ENCODE measurements at places on chromosomes 16 and 17.

DNA sequence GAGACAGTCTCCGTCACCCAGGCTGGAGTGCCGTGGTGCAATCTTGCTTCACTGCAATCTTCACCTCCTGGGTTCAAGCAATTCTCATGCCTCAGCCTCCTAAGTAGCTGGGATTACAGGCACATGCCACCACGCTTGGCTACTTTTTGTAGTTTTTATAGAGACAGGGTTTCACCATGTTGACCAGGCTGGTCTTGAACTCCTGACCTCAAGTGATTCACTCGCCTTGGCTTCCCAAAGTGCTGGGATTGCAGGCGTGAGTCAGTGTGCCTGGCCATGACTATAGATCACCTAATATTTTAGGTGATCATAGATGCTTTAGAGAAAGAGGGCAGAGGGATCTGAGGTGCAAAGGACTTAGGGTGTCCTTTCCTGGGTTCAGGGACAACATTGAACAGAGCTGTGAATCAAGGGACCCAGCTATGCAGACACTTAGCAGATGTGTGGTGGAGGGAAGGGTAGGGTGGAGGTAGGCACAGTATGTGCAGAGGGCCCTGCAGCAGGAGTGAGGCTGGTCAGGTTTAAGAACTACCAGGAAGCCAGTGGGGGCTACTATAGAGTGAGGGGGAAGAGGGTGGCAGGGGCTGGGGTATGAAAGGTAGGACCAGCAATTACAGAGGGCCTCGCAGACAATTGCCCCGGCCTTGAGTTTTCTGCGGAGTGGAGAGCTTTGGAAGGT, 116.5 kb downstream of the CMIP start:
- DNase-seq, result no peak

DNA sequence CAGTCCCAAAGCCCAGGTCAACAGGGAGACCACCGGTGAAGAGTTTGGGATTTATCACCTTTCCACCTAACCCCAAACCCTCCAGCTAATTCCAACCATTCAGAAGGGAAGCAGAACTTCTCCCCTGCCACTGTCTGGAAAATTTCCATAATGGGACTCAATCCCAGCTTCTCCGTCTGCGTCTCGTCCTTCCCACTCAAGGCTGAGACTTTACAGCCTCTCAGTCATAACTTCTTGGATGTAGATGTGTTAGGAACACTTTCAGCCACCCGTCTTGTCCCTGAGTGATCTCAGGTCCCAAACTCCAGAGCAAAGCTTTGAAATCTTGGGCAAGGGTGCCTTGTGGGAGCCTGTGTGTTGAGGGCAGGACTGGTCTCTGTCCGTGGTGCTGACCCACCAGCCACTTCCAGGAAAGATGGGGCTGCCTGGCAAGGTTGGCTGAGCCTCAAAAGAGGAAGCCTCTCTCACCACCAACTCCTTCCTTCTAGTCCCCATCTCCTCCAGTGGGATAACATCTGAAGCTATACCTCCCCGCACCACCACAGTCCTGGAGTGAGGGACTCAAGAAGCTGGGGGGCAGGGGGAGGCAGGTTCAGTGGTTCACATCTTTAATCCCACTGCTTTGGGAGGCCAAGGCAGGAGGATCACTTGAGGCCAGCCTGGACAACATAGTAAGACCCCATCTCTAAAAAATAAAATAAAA, 9.3 kb downstream of the GAS2L2 start:
- no peak for DNase-seq

- peak; percentile 42 for DNase-seq
Observed at GRCh38 chr16:19696328-19696727, 21.7 kb downstream of the KNOP1 start.

- DNase-seq, result no peak
Observed at GRCh38 chr17:8069587-8069860, 18.0 kb downstream of the ALOX12B start.

GRCh38 chr17:47741109-47741792, 8.2 kb downstream of the TBX21 start:
- DNase-seq, result no peak

All from stimulated activated naive CD4-positive, alpha-beta T cell (primary cell).